ENCODE measurements at places on chromosomes 4 and X. TPM values are rescaled to one million over a fixed set of nuclear protein-coding genes. Genes with fewer than 3 reads are reported as not detected.

Gene ZCCHC18
- total RNA-seq = 1.9 TPM

- DNase-seq = no peak
These were observed 2.8 kb downstream of the UPRT start for GRCh38 chrX:75276666-75277065.

- no peak for DNase-seq
These were observed 17.6 kb upstream of the CXCL5 start for GRCh38 chr4:74016068-74016467.

- DNase-seq = no peak
These were observed 82.6 kb downstream of the FHDC1 start for GRCh38 chr4:153018684-153019083.

DNA sequence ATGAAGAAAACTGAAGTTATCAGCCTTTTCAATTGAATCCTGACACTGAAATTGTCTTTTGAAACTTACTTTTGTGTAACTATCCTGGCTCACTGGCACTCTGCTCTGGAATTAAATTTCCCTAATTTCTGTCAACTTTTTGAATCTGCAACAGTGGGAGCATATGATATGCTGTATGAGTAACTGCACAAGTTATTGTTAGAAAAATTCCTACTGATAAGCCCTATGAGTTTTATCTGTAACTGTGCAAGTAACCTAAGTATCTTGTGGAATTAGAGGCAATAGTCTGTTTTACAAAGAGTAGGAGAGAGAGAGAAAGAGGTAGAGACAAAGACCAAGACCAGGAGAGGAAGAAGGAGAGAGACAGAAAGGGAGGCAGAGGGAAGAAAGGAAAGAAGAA lies 9.2 kb upstream of the HPGD start:
- DNase-seq = no peak

DNA sequence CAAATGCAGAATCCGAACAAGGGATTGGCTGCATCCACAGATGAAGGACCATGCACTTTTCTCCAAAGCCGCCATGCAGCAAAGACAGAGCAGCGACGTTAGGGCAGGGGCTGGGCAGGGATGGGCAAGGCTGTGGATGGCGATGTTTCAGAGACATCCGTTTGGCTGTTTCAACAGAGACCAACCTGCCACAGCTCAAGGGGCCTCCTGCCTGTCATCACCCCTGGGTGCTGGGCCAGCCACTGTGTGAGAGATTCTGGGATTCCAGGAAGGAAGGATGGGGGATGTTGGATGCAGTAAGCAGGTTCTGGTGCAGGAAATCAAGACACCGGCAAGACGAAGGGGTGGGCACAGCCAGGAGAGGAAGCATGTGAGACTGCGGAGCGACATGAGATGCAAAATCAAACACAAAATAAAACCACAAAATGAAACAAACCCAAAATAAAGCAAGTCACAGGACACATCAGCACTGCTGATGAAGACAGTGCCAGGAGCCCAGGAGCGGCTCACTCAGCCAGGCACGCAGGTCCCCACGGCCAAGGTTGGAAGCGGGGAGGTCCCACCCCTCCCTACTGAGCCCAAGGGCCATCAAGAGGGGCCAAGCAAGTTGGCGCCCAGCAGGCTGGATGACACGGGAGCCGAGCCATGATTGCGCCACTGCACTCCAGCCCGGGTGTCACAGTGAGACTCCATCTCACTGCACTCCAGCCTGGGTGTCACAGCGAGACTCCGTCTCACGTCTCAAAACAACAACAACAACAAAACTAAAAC lies 68.1 kb downstream of the FAM53A start:
- DNase-seq = no peak

DNA sequence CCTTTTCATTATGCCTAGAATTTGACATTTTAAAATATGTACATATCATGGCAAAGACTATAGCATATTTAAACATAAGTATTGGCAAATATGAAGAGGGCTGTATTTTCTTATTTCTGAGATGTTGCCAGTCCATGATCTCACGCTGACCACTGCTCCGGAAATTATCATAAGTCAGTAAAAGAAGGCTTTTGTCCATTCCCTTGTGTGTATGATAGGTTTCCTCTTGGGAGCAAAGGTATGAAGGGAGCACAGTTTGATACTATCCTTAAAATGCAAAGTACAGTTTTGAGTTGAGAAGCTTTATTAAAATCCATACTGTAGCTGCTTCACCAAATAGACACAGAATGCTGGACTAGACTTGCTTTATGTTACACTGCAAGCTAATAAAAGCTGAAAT lies 52.6 kb upstream of the AGA start:
- no peak for DNase-seq

Gene FGG
- not detected for total RNA-seq

GRCh38 chrX:102968216-102968615 lies 31.1 kb downstream of the RAB40AL start:
- DNase-seq = no peak

Gene MGAT4D
- not detected for total RNA-seq

DNA sequence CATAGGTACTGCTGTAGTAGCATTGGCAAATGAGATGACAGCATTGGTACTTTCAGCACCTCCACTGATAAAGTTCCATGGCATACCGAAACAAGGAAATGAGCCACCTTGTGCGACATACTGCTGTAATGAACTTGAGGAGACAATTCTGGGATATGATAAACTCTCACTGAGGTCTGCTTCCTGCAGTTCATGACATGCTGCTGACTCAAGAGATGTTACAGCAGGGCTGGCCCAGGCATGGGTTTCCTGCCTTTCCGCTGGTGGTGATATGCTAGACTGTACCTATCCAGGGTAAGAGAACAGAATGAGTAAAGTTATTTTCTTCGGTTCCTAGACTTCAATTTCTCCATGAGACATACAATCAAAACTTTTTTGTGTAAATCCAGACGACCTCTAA lies 17.1 kb downstream of the BEND2 start:
- no peak for DNase-seq

DNA sequence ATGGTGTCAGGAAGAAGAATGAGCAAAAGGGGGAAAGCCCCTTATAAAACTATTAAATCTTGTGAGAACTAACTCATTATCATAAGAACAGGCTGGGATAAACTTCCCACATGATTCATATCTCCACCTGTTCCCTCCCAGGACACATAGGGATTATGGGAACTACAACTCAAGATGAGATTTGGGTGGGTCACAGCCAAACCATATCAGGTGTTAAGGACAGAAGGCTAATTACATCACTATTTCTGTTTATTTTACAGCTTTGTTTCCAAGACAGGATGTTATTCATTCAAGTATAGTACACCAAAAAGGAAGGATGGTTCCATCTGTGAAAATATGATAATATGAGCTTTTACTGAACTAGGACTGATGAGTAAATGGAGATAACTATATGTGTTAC lies 63.7 kb upstream of the ARSJ start:
- no peak for DNase-seq

Gene PDE5A
- 0.80 TPM for total RNA-seq

Gene HELT
- not detected for total RNA-seq

Gene GCNA
- total RNA-seq = 4.1 TPM

GRCh38 chr4:26931451-26931850 lies 70.8 kb downstream of the STIM2 start:
- DNase-seq = no peak

Gene FDCSP
- total RNA-seq = not detected

GRCh38 chrX:11214346-11215190 lies 78.6 kb upstream of the AMELX start:
- no peak for DNase-seq

- DNase-seq = no peak
These were observed 3.8 kb downstream of the HSD17B11 start for GRCh38 chr4:87387237-87387636.

GRCh38 chr4:151455212-151455611 lies 46.2 kb downstream of the FHIP1A start:
- no peak for DNase-seq

GRCh38 chrX:30278365-30278764 lies 30.8 kb downstream of the NR0B1 start:
- DNase-seq = no peak

DNA sequence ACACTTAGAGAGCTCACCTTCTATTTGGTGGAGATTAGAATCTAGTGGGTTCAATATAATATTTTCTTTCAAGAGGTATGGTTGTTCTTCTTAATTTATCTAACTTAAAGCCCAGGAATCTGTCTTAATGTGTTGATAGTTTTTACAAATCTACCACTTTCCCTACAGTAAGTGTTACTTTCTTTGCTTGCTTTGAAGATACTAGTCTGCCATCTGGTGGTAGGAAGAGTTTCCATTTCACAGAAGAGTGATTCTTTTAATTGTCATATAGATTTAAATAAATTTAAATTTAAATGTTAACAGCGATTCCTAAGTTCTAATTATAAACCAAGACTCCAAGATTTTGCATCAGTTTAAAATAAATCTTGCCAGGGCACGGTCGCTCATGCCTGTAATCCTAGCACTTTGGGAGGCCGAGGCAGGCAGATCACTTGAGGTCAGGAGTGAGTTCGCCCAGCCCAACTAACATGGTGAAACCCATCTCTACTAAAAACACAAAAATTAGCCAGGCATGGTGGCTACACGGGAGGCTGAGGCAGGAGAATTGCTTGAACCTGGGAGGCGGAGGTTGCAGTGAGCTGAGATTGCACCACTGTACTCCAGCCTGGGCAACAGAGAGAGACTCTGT lies 43.5 kb downstream of the NUDT9 start:
- no peak for DNase-seq

DNA sequence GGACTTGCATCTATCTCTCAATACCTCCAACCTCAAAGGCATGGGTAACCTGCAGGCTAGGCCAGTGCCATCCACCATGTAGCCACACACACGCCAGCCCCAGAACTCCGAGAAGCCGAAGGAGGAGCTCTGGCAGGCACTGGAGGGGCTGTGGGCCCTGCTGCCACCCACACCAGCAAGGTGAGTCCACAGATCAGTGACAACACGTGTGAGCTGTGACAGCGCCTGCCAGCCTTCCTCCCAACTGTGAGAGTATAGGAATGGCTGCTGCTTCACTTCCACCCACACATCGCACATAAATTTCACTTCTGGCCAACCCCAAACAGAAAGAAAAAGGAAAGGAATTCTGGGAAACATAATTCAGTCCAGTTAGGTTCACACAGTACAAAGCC lies 422.6 kb downstream of the BCOR start:
- no peak for DNase-seq

Gene ZBED1
- 33.4 TPM for total RNA-seq

DNA sequence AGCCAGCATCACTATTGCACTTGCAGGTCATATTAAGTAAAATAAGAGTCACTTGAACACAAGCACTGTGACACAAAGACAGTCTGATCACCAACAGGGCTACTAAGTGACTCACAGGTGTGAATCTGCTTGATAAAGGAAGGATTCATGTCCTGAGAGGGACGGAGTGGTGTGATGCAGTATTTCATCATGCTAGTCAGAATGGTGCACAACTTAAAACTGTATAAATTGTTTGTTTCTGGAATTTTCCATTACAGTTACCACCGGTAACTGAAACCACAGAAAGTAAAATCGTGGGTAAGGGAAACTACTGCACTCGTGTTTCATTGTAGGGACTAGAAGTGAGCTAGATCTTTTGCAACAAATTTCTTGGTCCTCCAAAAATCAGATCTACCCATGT lies 109.7 kb downstream of the ELOVL6 start:
- DNase-seq = no peak

DNA sequence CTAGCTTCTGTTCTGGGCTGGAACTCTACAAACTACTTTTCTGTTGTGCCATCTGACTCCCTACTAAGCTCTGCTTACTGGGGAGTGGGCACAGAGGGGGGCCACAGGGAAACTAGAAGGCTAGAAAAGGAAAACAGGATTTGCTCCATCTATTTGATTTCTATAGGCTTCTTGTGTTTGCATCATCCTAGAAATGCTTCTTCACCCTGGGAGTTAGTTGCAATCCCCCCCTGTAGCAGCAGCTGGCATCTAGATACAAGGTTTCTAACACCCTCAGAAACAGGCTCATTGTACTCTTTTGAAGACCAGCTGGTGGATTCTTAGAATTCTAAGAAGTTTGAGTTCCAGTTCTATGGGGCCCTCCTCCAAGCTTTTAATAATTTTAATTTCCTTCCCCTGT lies 213.4 kb downstream of the TMA16 start:
- DNase-seq = no peak

DNA sequence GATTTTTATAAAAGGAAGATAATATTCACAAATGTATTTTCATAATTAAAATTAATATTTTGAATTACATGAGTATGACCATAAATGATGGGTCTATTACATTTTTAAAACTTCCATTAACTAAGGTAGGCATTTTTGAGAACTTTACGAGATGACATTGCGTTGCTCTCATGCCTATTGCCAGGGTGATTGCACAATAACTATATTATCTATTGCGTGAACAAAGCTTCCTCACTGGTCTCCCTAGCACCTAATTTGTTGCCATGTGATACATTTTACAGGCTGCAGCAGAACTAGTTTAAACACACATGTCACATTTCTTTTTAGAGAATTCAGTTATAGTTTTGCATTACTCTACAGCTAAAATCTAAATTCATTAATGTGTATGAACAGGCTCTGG lies 289.7 kb upstream of the GRID2 start:
- DNase-seq = no peak

GRCh38 chrX:78747971-78748370 lies 451 bp downstream of the LPAR4 start:
- DNase-seq = no peak

Measured in activated naive CD4-positive, alpha-beta T cell treated with anti-CD3 and anti-CD28 coated beads, Interleukin-2, amount 50 U/mL, for 72 hours (primary cell).